ENCODE measurements at places on chromosomes 4 and X.

DNA sequence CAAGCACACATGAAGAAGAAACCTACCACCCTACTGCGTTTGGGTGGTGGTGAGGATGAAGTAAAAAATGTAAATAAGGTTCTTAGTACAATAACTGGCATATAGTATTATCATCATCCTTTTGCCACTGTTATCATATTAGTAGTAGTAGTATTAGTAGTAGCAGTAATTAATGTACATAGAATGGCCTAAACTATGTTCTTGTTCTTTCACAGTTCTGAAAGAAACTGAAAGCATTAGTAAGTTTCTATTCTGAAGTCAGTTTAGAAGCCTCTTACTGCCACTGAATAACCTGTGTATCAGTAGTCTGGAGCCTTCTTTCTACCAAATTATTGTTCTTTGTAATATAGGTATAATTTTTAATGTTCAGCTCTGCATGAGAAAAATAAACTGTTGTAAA lies 21.0 kb downstream of the COL4A6 start:
- DNase-seq, result no peak

GRCh38 chrX:133685822-133686221 lies 270.5 kb upstream of the GPC4 start:
- DNase-seq, result no peak

GRCh38 chr4:181345931-181346330 lies 897.3 kb upstream of the TENM3 start:
- no peak for DNase-seq

GRCh38 chr4:120109406-120109805 lies 42.8 kb upstream of the MAD2L1 start:
- no peak for DNase-seq

GRCh38 chr4:23423540-23423939 lies 466.3 kb downstream of the PPARGC1A start:
- DNase-seq, result no peak

DNA sequence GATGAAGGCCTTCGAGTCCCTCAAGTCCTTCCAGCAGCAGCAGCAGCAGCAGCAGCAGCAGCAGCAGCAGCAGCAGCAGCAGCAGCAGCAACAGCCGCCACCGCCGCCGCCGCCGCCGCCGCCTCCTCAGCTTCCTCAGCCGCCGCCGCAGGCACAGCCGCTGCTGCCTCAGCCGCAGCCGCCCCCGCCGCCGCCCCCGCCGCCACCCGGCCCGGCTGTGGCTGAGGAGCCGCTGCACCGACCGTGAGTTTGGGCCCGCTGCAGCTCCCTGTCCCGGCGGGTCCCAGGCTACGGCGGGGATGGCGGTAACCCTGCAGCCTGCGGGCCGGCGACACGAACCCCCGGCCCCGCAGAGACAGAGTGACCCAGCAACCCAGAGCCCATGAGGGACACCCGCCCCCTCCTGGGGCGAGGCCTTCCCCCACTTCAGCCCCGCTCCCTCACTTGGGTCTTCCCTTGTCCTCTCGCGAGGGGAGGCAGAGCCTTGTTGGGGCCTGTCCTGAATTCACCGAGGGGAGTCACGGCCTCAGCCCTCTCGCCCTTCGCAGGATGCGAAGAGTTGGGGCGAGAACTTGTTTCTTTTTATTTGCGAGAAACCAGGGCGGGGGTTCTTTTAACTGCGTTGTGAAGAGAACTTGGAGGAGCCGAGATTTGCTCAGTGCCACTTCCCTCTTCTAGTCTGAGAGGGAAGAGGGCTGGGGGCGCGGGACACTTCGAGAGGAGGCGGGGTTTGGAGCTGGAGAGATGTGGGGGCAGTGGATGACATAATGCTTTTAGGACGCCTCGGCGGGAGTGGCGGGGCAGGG lies 568 bp downstream of the HTT start:
- peak; percentile 78 for DNase-seq

Measured in ecto neural progenitor cell (in vitro differentiated cells).